ENCODE measurements at places on chromosomes 3 and 15. TPM values are rescaled to one million over a fixed set of nuclear protein-coding genes. Genes with fewer than 3 reads are reported as not detected.

Gene ADPRH
- total RNA-seq = 1.2 TPM

Gene GOLGA8K
- total RNA-seq = 0.28 TPM

Gene CP
- total RNA-seq = not detected

Gene RLBP1
- not detected for total RNA-seq

Gene SNTN
- not detected for total RNA-seq

Gene PHLDB2
- total RNA-seq = 4.0 TPM

Gene IL17RB
- total RNA-seq = 5.2 TPM

Gene WDR93
- total RNA-seq = not detected

Gene CCR1
- total RNA-seq = 1.5 TPM

Gene C2CD4A
- not detected for total RNA-seq

Gene GLDN
- not detected for total RNA-seq

Gene INSYN1
- total RNA-seq = not detected

Gene MAGEF1
- total RNA-seq = 5.4 TPM

Gene NGLY1
- total RNA-seq = 52.6 TPM

Gene SAMMSON
- total RNA-seq = not detected

Gene CAPN3
- 6.2 TPM for total RNA-seq

Gene ALCAM
- total RNA-seq = 6.3 TPM

Gene TTLL13
- 0.34 TPM for total RNA-seq

Gene IMP3
- total RNA-seq = 80.5 TPM

Gene ITIH1
- total RNA-seq = not detected

Gene RHOV
- not detected for total RNA-seq

Gene TRH
- not detected for total RNA-seq

Gene P2RY14
- total RNA-seq = 0.51 TPM

Gene C3orf85
- total RNA-seq = not detected
